ENCODE measurements at places on chromosomes 12 and 14.
A peak's percentile ranks its signal among the peaks of the same experiment; 100 is the strongest.

DNA sequence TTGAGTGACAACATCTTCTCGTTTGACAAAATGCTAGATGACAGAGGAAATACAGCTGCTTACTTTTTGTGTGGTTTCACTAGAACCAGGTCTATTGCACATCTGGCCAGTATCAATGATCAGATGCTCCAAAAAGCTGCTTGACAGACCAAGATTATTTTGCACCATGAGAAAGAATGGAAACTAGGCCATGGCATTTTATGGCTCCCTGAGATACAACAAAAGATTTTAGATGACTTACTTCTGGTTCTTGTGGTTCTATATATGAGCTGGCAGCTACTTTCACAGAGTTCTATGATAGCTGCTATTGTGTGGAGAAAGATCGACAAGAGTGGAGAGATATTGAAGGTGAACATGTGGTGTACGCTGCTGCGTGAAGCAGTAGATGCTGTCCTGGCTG is 25.9 kb upstream of the PPFIBP1 start:
- no peak for DNase-seq

DNA sequence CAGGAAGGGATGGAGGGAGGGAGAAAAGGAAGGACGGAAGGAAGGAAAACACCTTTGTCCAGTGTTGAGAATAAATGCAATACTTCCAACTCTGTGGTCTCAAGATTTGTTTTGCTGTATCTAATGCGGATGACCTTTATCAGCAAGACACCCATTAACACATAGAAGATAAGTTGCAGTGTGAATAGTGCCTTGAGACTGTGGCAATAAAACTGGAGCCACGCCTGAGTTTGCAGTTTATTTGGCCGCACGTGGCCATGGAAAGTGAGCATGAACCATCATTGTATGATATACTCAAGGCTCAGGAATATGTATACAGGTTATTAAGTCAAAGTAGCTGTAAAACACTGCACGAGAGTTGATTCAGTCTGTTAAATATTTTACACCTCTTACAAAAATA is 113.6 kb upstream of the EEA1 start:
- DNase-seq = no peak

DNA sequence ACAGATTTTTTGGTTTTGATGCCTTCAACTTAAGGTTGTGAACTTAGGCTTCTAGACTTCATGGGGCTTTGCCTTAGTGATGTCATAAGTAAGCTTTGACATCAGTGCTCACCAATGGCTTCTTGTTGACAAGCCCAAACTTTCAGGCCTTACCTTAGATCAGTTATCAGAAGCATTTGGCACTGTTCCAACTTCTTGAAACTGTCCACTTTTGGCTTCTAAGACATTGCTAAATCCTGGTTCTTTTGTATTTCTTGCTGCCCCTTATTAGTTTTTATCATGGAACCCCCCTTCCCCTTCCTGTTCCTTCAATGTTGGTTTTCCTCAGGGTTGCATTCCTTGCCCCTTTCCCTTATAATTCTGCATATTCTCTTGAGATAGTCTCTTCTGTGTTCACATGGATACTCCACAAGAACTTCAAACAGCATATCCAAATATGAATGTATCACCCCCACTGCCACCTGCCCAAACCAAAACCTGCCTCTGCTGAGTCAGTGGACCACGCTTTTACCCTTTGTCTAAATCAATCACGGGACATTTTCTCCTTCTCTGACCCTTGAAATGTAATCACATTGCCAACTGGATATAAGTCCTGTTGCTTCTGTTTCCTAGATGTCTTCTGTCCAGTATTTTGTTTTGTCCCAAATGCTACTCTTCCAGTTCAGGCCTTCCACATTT is 7.9 kb downstream of the PFKM start:
- DNase-seq = no peak

DNA sequence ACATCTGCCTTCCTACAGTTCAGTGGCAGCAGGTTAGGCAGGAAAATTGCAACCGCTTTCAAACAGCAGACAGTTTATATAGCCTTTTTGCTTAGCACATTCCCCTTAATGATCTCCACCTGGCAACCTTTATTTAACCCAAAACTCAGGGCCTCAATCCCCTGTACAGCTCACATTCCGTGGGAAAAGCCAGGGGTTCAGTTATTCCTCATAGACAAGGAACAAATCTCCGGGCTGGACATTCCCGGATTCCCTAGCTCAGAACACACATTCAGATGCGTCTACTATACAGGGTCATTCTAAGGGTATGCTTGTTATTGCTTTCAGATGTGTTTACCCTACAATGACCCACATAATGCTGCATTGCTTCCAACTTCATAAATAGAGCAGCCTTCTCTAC is 73.8 kb upstream of the DCN start:
- peak; percentile 29 for DNase-seq

- no peak for DNase-seq
Measured at GRCh38 chr14:100771121-100771800, 44.6 kb downstream of the DLK1 start.

- peak; percentile 31 for DNase-seq
Measured at GRCh38 chr12:66678338-66679275, at the start of gene GRIP1. TSS of gene GRIP1 (minus strand) at chr12:66679076. CDS start at chr12:66678904, 172 bp downstream.

DNA sequence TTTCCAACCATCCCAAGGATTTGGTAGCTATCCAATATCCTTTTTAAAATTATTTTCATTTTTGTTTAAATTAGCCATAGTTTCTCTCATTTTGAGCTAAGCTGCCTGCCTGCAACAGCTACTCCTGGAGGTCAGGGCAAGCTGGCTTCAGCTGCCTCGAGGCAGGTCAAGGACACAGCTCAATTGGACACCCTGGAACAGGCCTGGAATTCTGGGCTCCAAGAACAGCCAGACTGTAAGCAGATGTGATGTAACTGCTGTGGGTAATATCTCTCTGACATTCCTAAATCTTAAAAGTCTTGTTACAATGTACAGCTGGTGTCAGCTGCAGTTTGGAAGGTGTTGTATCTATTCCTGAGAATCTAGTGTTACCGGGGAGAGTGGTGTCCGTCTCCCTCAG is 119.8 kb downstream of the KCNK10 start:
- no peak for DNase-seq

- no peak for DNase-seq
Measured at GRCh38 chr12:98814254-98814653, 169.2 kb downstream of the APAF1 start.

DNA sequence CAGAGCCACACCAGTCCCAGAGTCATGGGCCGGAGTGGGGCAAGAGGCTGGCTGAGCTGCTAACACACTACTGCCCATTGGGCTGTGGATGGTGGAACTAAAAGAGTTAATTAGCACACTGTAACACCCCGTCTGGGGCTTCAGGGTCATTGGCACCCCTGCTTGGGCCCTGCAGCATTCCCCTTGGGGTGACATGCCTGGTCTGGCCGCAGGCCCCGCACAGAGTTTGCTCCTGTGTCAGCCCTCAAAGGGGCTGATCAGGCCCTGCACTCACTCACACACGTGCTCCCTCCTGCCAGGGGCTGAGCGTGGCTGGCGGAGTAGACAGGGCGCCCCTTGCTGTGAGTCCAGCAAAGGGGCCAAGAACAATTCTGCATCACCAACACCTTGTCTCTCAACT is 1499.6 kb upstream of the TMEM132C start:
- DNase-seq = no peak

- DNase-seq = no peak
Measured at GRCh38 chr12:53930591-53931255, 7.9 kb upstream of the HOXC13 start.

GRCh38 chr12:47742253-47742825 is 16.3 kb downstream of the RAPGEF3 start:
- peak; percentile 31 for DNase-seq

GRCh38 chr14:22648506-22648905 is 4.4 kb upstream of the OR6J1 start:
- DNase-seq = peak; percentile 48

GRCh38 chr12:25276199-25276937 is 25.6 kb upstream of the KRAS start:
- peak; percentile 96 for DNase-seq

GRCh38 chr14:32251530-32251929 is 48.5 kb upstream of the RNU6-8 start:
- no peak for DNase-seq

DNA sequence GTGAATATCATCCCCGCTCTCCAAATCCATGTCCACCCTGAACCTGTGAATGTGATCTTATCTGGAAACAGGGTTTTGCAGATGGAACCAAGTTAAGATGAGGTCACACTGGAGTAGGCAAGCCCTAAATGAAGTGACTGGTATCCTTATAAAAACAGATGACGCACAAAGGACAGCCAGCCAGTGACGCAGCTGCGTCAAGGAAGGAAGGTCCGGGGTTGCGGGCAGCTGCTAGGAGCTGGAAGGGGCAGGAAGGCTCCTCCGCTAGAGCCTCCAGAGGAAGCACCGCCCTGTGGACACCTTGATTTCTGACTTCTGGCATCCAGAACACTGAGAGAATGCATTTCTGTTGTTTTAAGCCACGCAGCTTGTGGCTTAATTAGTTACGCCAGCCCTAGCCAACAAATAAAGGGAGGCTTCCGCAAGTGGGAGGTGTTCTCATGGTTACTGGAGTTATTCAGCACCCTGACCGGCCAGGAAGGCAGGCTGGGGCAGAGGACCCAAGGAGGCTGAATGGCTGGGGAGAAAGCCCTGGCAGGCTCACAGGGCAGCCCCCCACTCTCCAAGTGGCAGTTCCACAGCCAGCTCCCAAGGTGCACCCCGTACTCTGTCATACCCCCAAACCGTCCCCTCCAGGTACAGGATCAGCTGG is 127.6 kb upstream of the NCOR2 start:
- DNase-seq = peak; percentile 55

DNA sequence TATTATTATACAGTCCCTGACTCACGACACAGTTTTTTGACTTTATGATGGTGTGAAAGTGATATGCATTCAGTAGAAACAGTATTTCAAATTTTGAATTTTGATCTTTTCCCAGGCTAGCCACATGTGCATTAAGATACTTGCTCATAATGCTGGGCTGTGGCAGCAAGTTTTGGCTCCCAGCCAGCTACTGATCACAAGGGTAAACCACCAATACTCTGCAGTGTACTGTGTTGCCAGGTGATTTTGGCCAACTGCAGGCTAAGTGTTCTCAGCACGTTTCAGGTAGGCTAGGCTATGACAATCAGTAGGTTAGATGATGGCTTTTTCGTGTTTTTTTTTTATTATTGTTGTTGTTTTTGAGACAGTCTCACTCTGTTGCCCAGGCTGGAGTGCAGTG is 69.4 kb upstream of the ACTN1 start:
- peak; percentile 12 for DNase-seq

DNA sequence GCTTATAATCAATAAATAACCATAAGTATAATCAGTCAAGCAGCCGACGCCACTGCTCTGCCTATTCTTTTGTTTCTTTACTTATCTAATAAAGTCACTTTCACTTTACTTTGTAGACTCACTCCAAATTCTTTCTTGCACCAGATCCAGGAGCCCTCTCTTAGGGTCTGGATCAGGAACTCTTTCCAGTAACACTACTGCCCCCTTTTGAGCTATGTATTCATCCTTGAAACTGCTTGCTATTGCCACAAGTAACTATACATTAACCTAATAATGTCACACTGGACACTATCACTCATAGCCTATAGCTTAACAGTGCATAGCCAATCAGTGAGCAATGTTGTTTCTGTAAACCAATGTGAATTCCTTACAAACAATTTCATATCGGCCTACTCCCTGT is 2.8 kb upstream of the NID2 start:
- DNase-seq = peak; percentile 70

- DNase-seq = no peak
Measured at GRCh38 chr14:93889739-93890483, 37.2 kb upstream of the FAM181A start.

GRCh38 chr14:75513911-75514672 is 8.2 kb upstream of the BATF start:
- DNase-seq = no peak

DNA sequence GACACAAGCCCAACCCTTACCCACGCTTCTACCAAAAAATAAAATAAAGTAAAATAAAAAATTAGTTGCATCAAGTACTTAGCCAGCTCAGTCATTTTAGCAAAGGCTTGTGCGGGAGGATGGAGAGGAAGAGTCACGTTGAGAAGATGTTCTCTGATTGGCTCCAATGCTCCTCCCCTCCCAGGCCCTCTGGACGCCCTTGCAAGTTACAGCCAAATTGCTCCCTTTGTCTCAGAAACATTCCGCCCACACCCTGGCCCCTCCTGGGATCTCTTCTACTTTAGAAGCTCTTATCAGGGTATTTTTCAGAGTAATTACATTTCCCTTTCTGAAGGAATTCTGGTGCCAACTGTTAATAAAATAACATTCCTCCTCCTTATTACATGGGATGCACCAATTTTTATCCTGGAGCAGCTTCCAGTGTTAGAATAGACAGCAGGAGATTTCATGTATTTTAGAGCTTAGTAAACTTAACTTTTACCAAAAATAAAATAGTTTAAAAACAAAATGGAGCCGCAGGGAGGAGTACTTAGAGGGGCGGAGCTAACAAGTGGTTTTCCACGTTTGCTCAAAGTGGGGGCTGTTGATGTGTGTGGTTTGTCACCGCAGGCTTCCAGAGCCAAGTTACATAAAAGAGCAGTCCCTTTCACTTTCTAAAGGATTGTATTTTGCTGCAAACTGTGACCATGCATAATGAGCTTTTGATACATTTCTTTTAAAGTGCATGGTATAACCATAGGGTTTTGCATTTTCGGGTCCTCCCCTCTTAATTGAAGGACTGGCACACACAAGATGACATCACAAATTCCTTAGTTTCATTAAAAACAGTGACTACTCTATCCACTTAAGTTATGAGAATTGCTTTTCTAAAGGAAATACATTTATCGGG is 71.7 kb upstream of the RAP1B start:
- peak; percentile 71 for DNase-seq

DNA sequence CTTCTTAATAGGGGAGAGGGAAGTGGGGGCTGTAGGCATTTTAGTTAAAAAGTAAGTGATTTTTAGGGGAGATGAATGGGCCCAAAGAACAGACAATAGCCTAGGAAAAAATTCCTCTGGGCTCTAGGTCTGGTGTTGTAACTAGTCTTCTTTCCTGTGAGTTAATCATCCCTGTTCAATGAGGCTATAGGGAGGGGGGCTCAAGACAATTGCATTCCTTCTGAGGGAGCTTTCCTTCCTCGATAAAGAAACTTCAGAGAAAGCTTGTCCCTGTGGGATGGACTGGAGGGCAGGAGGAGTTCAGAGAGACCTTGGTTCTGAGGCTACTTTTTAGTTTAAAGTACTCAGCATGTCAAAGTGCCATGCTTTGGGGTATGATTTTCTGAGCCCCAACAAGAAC is 127.2 kb downstream of the BBS10 start:
- DNase-seq = no peak

GRCh38 chr12:89384807-89385206 is 32.5 kb upstream of the DUSP6 start:
- DNase-seq = no peak

GRCh38 chr14:99707420-99707819 is 23.3 kb downstream of the CYP46A1 start:
- DNase-seq = no peak

DNA sequence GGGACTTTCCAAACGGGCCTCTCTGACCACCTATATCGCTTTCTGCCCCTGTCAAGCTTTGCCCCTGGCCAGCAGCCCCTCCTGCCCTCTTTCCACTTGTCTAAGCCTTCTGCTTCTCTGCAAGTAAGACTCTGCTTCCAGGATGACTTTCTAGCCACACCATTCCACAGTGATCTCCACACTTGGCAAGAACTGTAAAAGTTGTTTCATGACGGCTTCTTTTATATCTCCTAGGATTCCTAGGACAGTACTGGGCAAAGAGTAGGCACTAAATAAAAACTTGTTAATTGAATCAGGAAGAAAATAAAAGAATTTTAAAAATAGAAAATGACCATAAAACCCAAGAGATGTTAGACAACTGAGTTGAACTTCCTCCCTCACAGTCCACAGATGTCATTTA is 1.8 kb upstream of the PTPN21 start:
- DNase-seq = peak; percentile 16

Measured in fibroblast of skin of right biceps (primary cell).